PC-9 (cell line): ENCODE measurements at places on chromosomes 5 and 9. TPM values are rescaled to one million over a fixed set of nuclear protein-coding genes. Genes with fewer than 3 reads are reported as not detected.

DNA sequence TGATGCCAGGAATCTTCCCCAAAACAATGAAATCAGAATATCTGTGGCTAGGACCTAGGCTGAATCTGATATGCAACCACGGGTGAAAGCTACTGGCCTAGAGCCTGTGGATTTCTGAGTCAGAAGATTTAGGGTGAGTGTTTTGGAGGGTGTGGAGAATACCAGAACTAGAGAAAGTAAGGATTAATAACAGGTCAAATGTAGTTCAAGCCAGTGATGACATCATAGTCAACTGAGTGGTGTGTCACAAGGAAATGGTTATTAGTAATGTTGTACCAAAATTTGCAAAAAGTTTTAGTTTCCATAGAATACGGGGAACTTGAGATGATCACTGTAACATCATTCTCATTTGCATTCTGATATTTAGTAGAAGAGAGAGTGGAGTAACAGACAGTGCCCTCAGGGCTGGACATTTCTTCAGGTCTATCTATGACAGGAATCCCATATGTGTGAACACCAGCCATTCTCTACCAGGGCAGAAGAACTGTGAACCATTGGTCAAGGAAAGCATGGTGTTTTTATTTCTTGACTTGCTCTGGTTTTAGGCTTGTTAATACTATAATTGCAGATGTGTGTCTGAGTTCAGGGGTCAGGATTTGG, 3.7 kb downstream of the GALNT12 start:
- DNase-seq = no peak

DNA sequence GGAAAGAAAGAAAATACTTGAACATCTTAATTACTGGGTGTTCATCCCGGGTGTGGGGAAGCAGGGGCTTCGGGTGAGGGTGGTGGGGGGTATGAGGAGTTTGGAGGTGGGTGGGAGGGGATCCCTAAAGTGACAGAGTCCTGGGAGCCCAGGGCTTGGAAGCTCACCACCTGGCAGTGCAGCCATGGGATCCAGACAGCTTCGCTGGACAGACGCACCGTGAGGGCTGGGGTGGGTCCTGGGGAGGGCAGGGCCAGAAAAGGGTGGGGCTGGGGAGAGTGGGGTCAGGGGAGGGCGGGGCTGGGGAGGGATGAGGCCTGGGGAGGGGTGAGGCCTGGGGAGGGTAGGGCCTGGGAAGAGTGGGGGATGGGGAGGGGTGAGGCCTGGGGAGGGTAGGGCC, 127.5 kb upstream of the LPCAT1 start:
- DNase-seq = no peak

GRCh38 chr5:41721516-41721915, 148.7 kb downstream of the OXCT1 start:
- no peak for DNase-seq

DNA sequence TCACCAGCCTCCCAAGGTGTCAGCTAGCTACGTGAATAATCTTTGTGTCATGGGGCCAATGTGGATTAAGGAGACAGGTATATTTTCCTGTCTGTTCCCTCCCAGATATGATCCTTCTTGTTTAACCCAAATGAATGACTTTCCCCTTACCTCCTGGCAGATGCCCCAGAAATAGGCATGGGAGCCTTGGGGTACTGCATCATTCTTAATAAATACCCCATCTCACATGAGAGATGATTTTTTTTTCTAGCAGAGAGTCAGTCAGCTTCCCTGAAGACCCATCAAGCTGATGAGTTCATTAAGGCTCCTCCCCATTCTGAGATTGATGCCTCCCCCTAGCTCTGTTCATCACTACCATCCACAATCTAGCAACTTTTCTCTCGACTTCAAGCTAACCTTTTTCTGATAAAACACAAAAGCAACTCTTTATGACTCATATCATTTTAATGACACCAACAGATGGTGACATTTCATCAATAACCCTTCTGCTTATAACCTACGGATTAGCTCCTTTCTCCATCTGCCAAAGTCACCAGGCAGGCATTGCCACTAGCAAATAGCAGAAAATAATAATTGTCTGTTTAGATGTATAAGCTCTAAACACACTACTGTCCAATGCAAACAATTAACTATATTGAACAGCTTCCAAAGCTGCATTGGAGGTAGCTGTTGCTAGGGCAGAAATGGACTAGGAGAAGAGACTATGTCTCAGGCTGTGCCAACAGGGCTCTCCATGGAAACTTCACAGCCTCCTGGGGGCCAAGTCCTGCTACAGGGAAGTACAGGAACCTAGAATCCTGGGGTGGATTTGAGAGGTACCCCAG, 143.7 kb downstream of the ACER2 start:
- DNase-seq = no peak

DNA sequence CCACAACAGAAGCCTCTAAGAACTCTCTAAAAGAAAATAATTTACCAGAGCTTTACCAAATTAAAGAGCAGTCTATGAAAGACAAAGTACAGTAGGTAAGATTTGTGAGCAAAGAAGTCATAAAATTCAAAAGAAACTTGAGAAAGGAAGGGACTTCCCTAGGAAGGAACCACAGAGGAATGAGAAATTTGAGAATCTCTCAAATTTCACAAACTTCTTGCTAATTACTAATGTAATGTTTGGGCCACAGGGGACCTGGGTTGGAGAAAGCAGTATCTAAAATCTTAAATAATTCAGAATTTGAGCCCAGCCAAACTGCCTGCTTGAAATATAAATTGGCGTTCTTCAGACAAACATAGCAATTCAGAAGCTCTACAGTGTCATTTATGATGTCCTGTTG, 225.0 kb upstream of the PRR16 start:
- no peak for DNase-seq

GRCh38 chr9:108094676-108094993, 605.1 kb upstream of the KLF4 start:
- DNase-seq = no peak

DNA sequence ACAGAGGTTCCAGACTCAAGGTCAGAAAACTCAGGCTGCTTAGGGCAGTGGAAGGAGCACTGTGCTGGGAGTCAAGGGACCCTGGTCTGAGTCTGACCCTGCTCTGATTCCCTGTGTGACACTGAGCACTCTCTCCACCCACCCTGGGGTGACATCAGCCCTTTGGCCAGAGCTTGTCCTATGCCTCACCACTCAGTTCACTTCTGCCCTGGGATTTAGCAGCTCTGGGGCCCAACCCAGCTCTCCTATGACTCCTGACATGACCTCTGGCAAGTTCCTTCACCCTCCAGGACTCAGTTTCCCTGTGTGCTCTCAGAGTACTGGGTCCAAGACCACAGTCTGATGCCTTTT, 63.9 kb downstream of the FAM114A2 start:
- no peak for DNase-seq

- no peak for DNase-seq
Observed at GRCh38 chr9:21381448-21382339, 3.5 kb downstream of the IFNA2 start.

- no peak for DNase-seq
Observed at GRCh38 chr5:72920690-72921502, 34.9 kb upstream of the FCHO2 start.

GRCh38 chr9:26656003-26656870, 236.4 kb downstream of the CAAP1 start:
- DNase-seq = peak; percentile 1

GRCh38 chr5:55620009-55620765, 85.4 kb upstream of the PLPP1 start:
- no peak for DNase-seq

DNA sequence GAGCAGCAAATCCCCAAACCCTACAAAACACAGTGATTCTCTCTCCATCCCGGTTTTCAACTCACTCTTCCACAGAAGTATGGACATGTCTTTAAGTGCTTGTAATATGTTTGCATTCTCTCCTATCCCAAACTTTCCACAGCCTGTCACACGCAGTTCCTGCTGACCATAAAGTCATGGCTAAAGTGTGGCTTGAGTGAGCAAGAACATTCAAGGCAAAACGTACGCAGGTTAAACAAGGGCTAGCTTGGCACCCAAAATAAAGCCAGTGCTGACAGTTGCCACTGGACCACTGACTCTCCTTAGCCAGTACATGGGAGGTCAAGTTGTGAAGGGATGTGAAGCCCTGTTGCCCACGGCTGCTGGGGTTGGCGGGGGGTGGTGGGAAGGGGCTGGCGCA, 211.1 kb upstream of the IRX1 start:
- DNase-seq = no peak

GRCh38 chr9:5438301-5439162, 807 bp upstream of the PLGRKT start:
- no peak for DNase-seq

DNA sequence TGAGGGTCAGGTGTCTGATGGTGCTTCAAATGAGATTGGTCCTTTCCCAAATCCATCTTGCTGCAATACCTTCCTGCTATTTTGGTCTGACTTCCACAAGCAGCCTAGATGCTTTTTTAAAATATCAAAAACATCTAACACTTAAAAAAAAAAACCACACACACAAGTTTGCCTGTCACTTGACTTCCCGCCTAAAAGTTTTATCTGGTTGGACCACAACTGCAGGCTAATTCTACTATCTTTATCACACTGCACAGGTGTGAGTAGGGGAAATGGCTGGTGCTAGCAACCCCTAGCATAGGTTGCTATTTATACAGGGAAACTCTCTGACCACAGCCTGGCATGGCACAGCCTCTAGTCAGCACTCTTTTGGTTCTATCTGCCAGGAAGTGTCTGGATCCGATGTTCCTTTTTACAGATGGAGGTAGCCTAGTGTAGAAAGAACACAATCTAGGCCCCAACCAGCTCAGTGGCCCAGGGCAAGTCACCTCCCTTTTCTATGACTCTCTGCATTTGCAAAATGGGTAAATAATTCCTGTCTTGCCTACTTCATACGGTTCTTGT, at the start of gene HEMGN:
TSS of gene HEMGN (minus strand) at position 92 of the 564 bp plus-strand sequence. CDS start at position 56, 36 bp downstream.
- no peak for DNase-seq

DNA sequence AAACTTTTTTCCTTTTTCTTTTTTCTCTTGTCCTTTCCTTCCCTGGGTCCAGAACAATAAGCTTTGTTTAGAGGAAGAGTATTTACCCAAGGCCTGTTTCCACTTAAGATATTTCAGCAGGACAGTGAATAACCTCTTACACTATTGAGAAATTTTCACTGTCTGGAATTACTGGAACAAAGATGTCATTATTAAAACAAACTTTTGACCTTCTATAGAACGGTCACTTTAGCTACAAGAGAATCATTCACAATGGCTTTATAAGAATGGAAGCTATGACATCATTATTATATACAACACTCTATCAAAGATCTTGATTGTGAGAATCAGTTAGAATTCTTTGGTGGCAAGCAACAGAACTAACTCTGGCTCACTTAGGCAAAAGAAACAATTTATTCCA, 22.0 kb upstream of the ARHGAP26 start:
- no peak for DNase-seq

- DNase-seq = no peak
Observed at GRCh38 chr5:10562201-10563109, 1.4 kb upstream of the ANKRD33B start.

- peak; percentile 43 for DNase-seq
Observed at GRCh38 chr5:160926428-160926827, 74.4 kb upstream of the ATP10B start.

DNA sequence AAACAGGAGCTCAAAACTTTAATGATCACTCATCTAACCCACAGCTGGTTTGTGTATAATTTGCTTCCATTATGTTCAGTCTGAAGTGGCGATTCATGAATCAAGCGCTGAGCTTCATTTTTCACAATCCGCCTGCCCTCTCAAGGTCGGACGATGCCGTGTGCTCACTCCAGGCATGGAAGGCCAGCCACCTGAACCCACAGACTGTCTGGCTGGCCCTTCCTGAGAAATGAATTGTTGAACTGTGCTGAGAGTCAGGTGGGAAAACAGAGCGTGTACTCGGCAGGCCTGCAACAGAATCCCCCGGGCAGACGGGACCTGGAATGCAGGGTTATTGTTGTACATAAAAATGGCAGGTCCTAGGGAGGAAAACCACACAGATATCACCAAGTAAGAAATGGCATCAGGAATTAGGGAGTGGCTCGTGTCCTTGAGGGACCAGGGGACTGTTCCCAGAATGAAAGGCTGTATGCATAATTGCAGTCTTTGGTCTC, 375.7 kb downstream of the IRX2 start:
- no peak for DNase-seq

- no peak for DNase-seq
Observed at GRCh38 chr9:107841076-107841475, 351.5 kb upstream of the KLF4 start.

GRCh38 chr5:132776938-132777208, 166 bp downstream of the SEPTIN8 start:
- no peak for DNase-seq

DNA sequence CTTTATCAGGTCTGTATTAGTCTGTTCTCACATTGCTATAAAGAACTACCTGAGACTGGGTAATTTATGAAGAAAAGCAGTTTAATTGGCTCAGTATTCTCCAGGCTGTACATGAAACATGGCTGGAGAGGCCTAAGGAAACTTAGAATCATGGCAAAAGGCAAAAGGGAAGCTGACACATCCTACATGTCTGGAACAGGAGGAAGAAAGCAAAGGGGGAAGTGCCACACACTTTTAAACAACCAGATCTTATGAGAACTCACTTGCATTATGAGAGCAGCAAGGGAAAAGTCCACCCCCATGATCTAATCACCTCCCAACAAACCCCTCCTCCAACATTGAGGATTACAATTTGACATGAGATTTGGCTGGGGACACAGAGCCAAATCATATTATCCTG, 132.1 kb downstream of the PCSK1 start:
- DNase-seq = no peak

DNA sequence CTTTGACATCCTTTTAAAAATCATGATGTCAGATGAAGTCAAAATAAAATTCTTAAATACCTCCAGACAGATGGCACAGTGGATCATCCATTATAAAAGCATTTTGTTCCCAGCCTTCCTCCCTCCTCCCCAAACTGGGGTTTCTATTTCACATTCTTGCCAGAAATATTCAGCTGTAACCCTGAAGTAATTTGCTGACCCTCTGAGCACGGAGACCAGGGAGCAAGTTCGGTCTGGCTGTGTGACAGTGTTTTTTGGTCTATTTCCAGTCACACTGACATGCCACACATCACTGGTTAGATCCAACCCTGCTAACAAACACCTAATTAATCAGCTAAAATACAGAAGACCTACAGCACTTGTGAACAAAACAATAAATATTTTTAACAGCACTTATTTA, 126.2 kb upstream of the DMRT1 start:
- no peak for DNase-seq

- DNase-seq = no peak
Observed at GRCh38 chr9:72044095-72044494, 16.3 kb downstream of the C9orf57 start.

GRCh38 chr9:133165452-133165730, 1.7 kb upstream of the GBGT1 start:
- no peak for DNase-seq

GRCh38 chr5:2740051-2740875, 11.2 kb downstream of the IRX2 start:
- no peak for DNase-seq

Gene PCDHA3
- not detected in 2 replicates for total RNA-seq

Gene PTGER4
- 15.7 and 22.4 TPM in 2 replicates for total RNA-seq

Gene HMCN2
- 1.6 and 3.1 TPM in 2 replicates for total RNA-seq

Gene HK3
- not detected in 2 replicates for total RNA-seq

Gene PTGS1
- 1.8 TPM in 2 replicates for total RNA-seq

Gene PLPP7
- not detected in 2 replicates for total RNA-seq

Gene PCDHA9
- total RNA-seq = not detected in 2 replicates

Gene GRM6
- not detected in 2 replicates for total RNA-seq
